Calu3 (cell line): ENCODE measurements at places on chromosomes 5 and 9. TPM values are rescaled to one million over a fixed set of nuclear protein-coding genes. Genes with fewer than 3 reads are reported as not detected.

DNA sequence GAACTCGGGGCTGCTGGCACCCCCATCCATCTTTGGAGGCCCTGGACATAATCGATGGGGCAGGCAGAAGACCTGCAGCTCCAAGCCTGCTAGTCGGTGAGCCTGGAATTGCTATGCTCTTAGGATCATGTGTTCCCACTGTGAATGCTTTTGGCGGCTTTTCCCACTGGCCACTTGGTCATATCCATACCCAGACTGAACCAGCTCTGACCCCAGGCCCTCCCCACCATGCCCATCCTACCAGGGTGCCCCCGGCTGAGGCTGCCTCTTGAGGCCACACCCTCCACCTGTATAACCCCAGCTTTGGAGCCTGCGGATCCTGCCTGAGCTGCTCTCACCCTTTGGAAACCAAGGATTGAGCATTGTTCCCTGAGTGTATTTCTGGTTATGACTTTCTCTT lies 113.5 kb downstream of the TENT4A start:
- DNase-seq: no peak

The ORM1 gene
- total RNA-seq: not detected in 2 replicates

GRCh38 chr9:124220946-124221451 lies 36.8 kb upstream of the NEK6 start:
- DNase-seq: peak; percentile 38

GRCh38 chr5:14676320-14676719 lies 11.8 kb downstream of the OTULIN start:
- peak; percentile 39 for DNase-seq

DNA sequence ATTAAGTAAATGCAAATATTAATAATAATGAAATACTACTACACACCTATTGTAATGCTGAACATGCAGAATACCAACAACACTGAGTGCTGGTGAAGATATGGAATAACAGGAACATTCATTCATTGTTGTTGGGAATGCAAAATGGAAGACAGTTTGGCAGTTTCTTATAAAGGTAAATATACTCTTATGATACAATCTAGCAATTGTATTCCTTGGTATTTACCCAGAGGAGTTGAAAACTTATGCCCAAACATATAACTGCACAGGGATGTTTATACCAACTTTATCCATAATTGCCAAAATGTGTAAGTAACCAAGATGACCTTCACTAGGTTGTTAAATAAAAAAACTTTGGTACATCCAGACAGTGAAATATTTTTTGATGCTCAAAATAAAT lies 636.8 kb downstream of the PRR16 start:
- DNase-seq: no peak

DNA sequence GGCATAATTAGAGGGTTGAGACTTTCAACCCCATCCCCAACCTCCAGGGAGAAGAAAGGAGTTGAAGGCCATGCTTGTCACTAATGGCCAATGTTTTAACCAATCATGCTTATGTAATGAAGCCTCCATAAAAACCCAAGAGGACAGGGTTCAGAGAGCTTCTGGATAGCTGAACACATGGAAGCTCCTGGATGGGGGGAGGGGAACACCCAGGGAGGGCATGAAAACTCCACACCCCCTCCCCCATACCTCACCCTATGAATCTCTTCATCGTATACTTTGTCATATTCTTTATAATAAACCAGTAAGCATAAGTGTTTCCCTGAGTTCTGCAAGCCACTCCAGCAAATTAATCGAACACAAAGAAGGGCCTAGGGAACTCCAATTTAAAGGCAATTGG lies 81.7 kb downstream of the ALDH7A1 start:
- no peak for DNase-seq

The PCDHAC1 gene
- total RNA-seq: 2.8 and 3.7 TPM in 2 replicates

DNA sequence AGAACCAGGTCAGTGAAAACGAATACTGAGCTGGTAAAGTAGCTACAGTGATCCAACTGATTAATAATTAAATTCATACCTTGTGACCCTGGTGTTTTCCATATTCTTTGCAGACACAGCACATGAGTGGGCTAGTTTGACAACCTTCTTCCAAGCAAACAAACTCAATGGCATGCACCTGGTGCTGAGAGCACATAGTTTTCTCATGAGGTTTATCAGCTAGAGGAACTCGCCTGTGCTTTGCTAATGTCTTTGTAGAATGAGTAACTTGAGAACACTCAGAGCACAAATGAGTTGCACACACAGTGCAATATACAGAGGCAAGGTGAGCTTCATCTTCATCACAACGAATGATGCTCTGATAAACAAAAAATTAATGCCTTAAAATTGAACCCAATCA lies 12.6 kb downstream of the TRIM23 start:
- peak; percentile 73 for DNase-seq
